Stimulated activated CD4-positive, alpha-beta T cell treated with anti-CD3 and anti-CD28 coated beads, Interleukin-12 subunit alpha, Interleukin-12 subunit beta, amount 100 ng/mL, for 48 hours (primary cell): ENCODE measurements at places on chromosomes 11 and 22.

DNA sequence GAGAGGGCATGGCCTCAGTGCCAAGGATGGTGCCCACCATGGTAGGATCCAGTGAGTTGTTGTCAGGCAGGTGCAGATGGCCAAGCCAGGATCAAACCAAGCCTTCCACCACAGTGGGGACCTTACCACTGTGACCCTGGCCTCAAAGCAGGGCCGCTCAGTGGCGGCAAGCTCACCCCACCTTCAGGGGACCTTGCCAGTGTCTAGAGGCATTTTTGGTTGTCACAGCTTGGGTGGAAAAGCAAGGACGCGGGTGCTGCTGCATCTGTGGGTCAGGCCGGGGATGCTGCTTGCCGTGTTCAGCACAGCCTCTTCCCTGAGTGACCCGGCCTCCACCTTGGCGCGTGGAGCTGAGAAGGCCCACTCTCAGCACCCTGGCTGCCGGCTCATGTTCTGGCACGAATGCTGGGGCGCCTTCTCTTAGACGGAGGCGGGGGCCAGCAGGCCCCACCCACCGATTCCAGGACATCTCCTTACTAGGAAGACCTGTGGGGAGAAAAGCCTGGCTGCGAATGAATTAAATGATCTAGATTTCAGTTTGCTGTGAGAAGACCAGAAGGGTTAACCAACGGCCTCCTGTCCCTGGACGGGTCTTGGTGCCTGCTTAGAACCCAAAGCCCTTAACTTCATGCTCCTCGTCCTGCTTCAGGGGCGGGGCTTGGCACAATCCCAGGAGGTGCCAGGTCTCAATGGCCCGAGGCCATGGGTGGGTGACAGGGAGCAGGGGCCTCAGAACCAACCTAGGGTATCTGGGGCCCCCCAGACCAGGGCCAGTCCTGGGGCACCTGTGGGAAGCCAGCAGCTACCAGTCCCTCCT lies 18.9 kb downstream of the TRMU start:
- no peak for DNase-seq

- peak; percentile 46 for DNase-seq
Measured at GRCh38 chr11:6251120-6251733, 8.4 kb upstream of the CCKBR start.

- DNase-seq, result no peak
Measured at GRCh38 chr11:95892492-95892891, 31.4 kb downstream of the MTMR2 start.

DNA sequence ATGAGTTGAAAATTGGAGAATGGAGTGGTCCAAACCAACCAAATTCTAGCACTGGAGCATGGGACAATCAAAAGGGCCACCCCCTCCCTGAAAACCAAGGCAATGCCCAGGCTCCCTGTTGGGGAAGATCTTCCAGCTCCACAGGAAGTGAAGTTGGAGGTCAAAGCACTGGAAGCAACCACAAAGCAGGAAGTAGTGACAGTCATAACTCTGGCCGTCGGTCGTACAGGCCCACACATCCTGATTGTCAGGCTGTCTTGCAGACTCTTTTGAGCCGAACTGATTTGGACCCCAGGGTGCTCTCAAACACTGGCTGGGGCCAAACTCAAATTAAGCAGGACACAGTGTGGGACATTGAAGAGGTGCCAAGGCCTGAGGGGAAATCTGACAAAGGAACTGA lies 80.5 kb upstream of the ADSL start:
- no peak for DNase-seq

- no peak for DNase-seq
Measured at GRCh38 chr22:19728836-19729235, 5.5 kb downstream of the GP1BB start.

GRCh38 chr11:1763796-1764661 lies at the start of gene CTSD:
TSS of gene CTSD (minus strand) at chr11:1763927. CDS start at chr11:1763859, 68 bp downstream.
- peak; percentile 86 for DNase-seq

- DNase-seq, result no peak
Measured at GRCh38 chr22:41308544-41308947, 7.2 kb downstream of the ZC3H7B start.

DNA sequence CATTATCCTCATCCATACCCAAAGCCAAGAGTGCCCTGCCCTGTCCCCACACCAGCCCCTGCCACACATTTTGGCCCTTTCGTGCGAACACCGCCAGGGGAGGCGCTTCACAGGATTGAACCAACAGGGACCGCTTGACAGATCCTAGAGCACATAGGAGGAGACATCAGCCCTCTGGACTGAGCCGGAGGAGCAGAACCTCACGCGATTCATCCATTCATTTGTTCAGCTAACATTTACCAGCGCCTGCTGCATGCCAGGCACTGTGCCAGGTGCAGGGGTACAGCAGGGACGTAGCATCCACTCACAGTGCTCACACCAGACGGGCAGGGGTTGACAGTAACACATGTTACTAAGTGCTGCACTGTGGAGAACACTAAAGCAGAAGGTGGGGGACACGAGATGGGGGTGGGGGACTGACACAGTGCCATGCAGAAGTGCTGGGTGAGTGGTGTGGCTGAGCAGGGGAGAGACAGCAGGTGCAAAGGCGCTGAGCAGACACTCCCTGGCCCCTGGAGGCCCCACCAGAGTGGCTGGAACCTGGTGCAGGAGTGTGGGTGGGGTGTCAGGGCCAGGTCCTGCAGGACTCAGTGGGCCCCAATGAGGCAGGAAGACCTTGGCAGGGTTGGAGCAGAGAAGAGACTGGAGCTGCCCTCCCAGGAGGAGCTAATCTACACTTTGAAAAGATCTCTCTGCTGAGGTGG lies 3.4 kb downstream of the GNAZ start:
- DNase-seq, result no peak

DNA sequence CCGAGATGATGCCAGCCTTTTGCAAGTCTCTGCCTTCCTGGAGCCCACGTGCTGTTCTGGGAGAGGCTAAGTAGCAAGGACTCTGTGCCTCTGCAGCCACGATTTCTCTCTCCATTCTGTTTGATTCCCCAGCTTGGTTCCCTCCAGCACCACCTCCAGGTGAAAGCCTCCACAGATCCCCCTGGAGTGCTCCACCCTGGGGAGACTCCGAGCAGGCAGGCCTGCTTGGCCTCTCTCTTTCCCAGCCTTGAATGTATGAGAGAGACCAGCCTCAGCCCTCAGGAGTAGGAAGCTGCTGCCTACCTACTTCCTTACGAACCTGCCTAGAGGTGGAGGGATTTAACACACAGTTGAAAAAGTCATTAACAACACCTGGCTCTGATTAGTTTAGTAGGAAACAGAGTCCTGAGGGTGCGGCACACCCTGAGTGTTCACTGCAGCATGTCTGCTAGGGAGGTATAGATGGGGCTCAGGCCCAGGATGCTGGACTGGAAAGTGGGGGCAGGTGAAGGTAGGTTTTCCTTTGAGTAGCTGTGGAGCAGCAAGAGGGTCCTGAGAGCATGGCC lies 22.5 kb downstream of the TMPRSS5 start:
- DNase-seq, result no peak

- DNase-seq, result no peak
Measured at GRCh38 chr22:50257041-50257440, 4.4 kb downstream of the MAPK12 start.

DNA sequence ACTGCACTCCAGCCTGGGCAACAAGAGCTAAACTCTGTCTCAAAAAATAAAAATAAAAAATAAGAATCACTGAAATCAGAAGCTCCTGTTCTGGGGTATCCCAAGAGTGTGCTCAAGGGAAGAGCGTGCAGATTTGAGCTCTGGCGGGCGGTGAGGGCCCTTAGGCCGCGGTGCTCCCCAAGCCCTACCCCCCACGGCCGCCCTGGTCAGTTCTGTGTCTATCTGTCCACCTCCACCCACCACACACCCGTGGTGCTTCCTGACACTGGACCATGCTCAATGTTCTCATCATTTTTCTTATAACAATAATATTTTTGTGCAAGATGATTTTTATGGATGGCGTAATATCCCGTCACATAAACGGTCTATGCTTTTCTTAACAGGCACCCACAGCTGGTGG lies 71.1 kb downstream of the RTL6 start:
- no peak for DNase-seq

- no peak for DNase-seq
Measured at GRCh38 chr11:79708319-79708932, 267.6 kb upstream of the TENM4 start.

GRCh38 chr11:107549253-107549953 lies 16.1 kb downstream of the ALKBH8 start:
- DNase-seq, result no peak

- no peak for DNase-seq
Measured at GRCh38 chr22:44521326-44522074, 23.5 kb upstream of the RTL6 start.

- no peak for DNase-seq
Measured at GRCh38 chr11:44702889-44703288, 23.9 kb upstream of the TSPAN18 start.

- DNase-seq, result peak; percentile 24
Measured at GRCh38 chr11:2700415-2701211, 819 bp upstream of the KCNQ1OT1 start.

DNA sequence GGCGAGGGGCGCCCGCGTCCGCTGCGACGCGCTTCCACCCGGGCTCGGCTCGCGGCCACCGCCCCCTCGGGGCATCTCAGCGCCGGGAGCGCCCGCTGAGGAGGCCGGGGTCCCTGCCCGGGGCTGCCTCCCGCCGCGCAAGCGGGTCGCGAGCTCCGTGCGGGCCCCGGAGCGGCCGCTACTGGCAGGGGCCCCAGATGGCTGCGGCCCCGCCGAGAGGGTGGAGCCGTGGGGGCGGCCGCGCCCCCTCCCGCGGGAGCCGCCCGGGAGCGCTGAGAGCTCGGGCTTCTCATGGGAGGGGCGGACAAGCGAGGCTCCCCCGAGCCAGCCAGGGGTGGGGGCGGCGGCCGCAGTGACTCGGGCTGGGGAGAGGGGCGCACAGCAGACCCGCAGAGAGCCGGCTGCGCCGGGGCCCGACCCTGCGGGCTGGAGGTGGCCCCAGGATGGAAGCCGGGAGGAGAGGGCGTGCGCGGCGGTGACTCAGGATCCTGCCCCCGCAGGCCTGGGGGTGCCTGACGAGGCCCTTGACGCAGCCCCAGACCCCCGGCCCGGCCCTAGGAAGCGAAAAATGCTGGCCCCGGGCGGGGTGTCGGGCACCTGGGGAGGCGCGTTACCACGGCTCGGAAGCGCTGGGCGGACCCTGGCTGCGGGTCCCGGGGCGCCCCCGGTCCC lies 603 bp upstream of the ZFTA start:
- DNase-seq, result peak; percentile 7

DNA sequence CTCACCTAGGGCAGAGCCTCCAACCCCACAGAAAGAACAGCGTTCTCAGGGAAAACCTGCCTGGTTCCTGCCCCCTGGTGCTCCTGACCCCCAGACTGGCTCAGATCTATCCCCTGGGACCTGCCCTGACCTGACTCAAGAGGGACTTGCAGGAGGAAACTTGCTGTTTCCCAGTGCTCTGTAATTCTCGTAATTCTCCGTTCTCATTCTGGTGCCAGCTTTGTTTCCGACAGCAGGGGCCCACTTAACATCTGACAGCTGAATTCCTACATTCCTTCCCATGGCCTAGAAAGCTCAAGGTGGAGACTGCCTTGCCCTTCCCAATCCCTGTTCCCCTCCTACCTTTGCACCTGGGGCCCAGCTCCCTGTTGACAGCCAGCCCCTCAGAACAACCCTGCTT lies 12.5 kb upstream of the CSF2RB start:
- no peak for DNase-seq

DNA sequence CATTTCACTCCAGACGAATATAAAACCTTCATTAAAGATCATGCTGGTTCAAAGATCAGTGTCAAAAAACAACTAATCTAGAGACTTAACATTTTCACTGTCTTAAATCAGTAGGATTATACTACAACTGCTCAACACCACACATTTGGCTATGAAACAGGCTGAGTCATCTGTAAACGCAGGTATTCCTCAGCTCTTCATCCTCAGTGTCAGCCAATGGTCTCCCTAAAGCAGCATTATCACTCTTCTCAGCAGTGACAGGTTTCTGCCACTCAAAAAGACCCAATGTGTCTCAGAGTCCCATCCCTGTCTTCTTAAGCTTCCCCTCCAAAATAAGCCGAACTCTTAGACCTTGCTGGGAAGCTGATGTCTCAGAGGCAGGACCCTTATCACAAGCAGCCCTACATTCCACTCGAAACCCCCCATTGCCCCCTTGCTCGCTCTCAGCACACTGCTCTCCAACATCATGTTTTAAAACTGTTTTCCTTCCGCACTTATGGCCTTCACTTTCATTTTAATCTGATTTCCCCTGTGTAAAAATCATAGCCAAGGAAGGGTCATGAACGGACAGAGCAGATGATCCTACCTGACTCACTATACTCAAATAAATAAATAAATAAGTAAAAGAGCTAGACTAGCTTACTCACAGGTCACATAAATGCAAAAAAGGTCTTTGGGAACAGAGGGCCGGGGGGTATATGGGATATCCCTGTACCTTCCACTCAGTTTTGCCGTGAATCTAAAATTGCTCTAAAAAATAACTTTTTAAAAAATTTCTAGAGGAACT lies 23.0 kb downstream of the CDON start:
- no peak for DNase-seq

GRCh38 chr11:113926273-113927197 lies 21.9 kb downstream of the HTR3B start:
- no peak for DNase-seq

- no peak for DNase-seq
Measured at GRCh38 chr11:112885744-112886433, 75.3 kb upstream of the NCAM1 start.

- DNase-seq, result no peak
Measured at GRCh38 chr11:32426819-32427615, 8.3 kb downstream of the WT1 start.

DNA sequence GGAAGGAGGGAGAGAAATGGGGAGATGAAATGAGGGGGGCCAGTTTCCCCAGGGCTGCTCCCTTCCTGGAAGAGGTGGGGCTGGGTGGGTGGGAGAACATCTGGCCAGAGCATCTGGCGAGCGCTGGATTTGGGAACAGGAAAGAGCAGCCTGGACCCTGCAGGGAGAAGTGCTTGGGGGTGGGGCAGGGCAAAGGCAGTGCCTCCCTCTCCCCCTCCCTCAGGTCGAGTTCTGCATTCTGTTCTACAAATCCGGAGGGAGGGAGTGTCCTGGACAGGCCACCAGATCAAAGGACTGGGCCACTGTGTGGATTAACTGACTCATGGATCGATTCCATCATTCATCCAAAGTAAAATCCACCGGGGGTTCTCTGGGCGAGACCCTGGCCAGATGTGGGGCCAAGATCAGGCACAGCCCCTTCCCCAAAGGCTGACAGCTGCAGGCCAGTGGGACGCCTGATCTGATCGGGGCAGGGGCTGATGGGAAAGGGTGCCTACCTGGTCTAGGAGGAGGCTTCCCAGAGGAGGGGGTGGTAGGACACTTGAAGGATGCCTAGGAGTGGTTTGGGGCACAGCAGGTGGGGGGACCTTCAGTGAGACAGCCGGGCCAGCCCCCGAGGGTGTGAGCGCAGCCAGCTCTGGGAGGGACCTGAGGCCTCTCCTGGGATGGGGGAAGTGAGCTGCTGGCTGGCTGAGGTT lies 57.5 kb downstream of the CACNA1I start:
- no peak for DNase-seq

DNA sequence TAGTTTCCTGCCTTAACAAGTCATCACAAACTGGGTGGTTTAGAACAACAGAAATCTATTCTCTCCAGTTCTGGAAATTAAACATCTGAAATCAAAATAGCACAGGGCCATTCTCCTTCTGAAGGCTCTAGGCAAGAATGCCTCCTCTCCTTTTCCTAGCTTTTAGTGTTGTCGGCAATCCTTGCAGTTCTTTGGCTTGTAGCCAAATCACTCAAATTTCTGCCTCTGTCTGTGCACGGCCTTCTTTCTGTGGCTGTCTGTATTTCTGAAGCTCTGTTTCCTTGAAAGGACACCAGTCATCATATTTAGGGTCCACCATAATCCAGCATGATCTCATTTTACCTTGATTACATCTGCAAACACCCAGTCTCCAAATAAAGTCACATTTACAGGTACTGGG lies 795.5 kb downstream of the METTL15 start:
- DNase-seq, result no peak

GRCh38 chr11:118353084-118353710 lies 6.2 kb upstream of the UBE4A start:
- DNase-seq, result no peak
